ENCODE measurements at places on chromosomes 1 and 21.

- no peaks in the 10 kb centered on the region for H3K4me1 ChIP-seq
- H3K27me3 ChIP-seq, result no peaks in the 10 kb centered on the region
- no peak overlapping the region for H3K27ac ChIP-seq
- no peaks in the 10 kb centered on the region for H3K36me3 ChIP-seq
- DNase-seq, result no peak
Measured at GRCh38 chr1:106755682-106756406, 300.6 kb upstream of the PRMT6 start.

GRCh38 chr1:40363721-40364120 is 9.8 kb upstream of the SMAP2 start:
- no peak overlapping the region for H3K27ac ChIP-seq
- no peaks in the 10 kb centered on the region for H3K36me3 ChIP-seq
- H3K4me1 ChIP-seq, result no peaks in the 10 kb centered on the region
- H3K27me3 ChIP-seq, result no peaks in the 10 kb centered on the region
- no peak for DNase-seq
- no peak overlapping the region for H3K4me3 ChIP-seq

GRCh38 chr1:220421508-220421907 is 106.4 kb upstream of the MARK1 start:
- H3K4me3 ChIP-seq, result no peak overlapping the region
- H3K36me3 ChIP-seq, result no peaks in the 10 kb centered on the region
- no peak for DNase-seq
- no peaks in the 10 kb centered on the region for H3K4me1 ChIP-seq

- H3K27ac ChIP-seq, result no peak overlapping the region
- peaks cover 9% of the 10 kb centered on the region for H3K27me3 ChIP-seq
- no peak for DNase-seq
- H3K36me3 ChIP-seq, result no peaks in the 10 kb centered on the region
- no peak overlapping the region for H3K4me3 ChIP-seq
Measured at GRCh38 chr1:161678500-161678899, 15.6 kb downstream of the FCGR2B start.

DNA sequence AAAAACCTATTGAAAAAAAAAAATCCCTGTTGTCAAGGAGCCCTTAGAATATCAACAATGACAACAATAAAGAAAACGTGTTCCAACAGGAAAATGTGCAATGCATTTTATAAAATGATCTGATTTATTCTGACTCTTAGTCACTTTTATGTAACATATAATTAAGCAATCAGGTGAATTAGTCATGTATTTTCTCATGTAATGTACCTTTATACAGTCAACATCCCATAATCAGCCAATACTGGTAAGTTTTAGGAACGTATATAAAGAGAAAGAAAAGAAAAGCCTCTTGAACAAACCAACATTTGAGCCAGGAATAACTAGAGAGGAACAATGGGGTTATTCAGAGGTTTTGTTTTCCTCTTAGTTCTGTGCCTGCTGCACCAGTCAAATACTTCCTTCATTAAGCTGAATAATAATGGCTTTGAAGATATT is at the start of gene CLCA4:
Gene CLCA4 (plus strand): TSS at position 292 of the 435 bp plus-strand sequence. CDS start 42 bp downstream, at position 334.
- H3K27me3 ChIP-seq, result no peaks in the 10 kb centered on the region
- peak within 1 kb of the TSS; percentile 20 for H3K27ac ChIP-seq
- no peaks in the 10 kb centered on the region for H3K36me3 ChIP-seq
- H3K4me1 ChIP-seq, result no peaks in the 10 kb centered on the region
- no peak within 1 kb of the TSS for H3K4me3 ChIP-seq

DNA sequence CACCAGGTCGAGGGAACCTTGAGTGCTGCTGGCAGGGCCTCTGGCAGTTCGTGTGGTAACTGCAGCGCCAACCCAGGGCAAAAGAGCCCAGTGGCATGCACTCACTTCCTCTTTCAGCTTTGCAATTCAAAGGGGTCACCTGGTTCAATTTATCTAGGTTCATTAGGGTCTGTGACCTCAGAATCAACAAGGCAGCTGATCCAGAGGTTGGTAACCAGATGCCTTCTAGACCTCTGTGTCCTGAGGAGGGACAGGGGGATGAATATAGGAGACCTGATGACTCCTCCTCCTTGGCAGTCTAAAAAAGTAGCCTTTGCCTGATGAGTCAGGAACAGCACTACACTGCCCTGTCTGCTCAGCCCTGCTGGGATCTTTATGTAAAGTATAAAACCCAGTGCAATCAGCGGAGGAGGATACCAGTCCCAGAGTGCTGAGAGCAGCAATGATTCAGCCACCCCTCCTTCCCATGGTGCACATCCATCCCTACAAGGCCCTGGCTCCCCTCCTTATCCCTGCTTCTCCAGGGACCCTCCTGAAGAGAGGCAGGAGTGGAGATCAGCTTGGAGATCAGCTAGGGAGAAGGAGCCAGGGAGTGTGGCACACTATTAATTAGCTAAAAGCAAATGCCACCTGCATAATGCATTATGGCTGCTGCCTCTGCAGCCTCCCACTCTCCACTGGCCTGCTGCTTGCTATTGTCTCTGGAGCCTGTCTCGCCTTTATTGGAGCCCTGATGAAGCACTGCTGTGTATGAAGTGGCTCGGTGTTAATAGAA is 11.2 kb upstream of the FMOD start:
- H3K4me1 ChIP-seq, result no peaks in the 10 kb centered on the region
- DNase-seq, result no peak
- no peaks in the 10 kb centered on the region for H3K27me3 ChIP-seq
- no peak overlapping the region for H3K27ac ChIP-seq
- no peaks in the 10 kb centered on the region for H3K36me3 ChIP-seq

DNA sequence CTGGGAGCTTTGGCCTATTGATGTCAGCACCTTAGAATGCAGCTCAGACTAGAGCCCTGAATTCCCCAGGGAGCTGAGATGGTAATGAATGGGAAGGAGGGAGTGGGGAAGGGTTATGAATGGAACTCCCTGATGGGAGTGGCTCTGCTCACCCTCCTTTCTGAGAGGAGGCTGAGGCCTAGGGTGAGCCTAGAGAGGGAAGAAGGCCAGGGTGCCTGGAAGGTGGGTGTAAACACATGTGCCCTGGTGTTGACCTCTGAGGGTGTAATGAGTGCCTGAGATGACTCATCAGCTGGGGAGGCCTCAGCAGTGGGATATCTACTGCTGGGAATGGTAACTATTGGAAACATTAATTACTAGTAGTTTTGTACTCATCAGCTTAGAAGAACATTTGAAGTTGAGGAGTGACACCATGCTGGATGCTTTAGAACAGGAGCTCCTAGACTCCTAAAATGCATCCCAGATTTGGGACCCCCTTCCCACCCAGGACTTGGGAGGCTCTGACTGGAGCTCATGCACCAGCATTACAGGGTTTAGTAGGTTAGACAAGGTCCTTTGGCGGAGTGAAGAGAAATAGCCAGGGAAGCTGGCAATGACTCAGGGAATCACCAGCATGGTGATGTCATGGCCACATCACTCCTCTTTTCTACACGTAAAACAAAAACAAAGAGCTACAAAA is 16.0 kb upstream of the PIGV start:
- no peak overlapping the region for H3K4me3 ChIP-seq
- peaks cover 30% of the 10 kb centered on the region for H3K4me1 ChIP-seq
- no peaks in the 10 kb centered on the region for H3K27me3 ChIP-seq
- peaks cover 93% of the 10 kb centered on the region for H3K36me3 ChIP-seq

DNA sequence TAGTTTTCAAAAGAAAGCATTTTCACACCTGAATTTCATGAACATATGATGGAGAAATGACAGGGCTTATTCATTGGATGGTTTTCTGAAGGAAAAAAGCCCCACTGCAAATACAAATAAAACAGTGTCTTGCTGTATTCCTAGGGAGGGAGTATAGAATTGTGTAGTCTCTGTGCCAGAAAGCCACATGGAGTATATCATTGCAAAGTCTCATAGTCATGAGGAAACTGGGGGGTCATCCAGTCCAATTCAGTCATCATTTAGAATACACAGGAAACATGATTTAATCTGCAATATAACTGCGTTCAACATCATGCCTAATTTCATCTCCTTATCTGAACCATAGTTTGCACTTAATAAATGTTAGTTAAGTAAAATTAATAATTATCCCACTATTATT is 222.3 kb downstream of the NTNG1 start:
- no peak overlapping the region for H3K27ac ChIP-seq
- no peaks in the 10 kb centered on the region for H3K36me3 ChIP-seq
- H3K27me3 ChIP-seq, result no peaks in the 10 kb centered on the region
- no peaks in the 10 kb centered on the region for H3K4me1 ChIP-seq
- no peak for DNase-seq
- H3K4me3 ChIP-seq, result no peak overlapping the region
